ENCODE measurements at places on chromosomes 7 and 10.

GRCh38 chr7:20438694-20439376, 108.1 kb downstream of the ITGB8 start:
- no peak for DNase-seq

DNA sequence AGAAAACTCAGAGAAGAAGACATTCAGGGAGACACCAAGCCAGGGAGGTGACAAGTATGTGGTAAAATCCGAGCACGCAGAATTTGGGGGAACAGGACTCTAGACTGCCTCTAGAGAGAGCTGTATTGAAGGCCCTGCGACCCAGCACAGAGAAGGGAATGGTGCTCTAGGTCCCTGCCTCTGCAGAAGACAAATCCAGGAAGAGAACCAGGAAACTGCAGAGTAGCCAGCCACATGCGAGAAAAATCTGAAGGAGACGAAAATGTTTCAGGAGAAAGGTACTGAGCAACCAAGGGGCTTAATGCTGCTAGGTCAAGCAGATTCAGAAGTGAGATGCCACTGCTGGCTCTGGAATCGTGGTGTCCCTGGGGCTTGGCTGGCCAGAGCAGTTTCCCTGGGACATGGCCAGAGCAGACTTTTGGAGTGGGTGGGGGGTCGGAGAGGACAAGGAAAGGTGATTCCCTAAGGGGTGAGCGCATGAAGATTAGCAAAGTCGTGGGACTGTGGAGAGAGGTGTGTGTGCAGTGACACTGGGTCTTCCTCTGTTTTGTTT, 158.0 kb upstream of the KLF6 start:
- no peak for DNase-seq

DNA sequence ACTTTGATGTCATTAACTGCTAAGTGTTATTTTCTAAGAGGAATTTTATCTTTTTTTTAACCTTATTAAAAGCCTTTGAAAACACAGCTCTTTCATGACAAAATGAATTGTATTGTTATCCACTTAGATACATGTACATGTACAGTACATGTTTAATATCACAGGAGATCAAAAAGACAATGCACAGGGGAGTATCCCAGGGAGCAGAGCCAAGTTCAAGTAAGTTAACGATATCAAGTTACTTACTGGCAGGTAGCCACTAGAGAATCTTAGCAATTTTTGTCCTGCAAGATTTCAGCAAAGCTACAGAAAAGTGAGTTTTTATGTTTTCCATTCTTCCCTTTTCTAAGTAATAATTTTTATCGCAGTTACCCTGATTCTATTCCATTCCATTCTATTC, 33.9 kb upstream of the ARL4A start:
- no peak for DNase-seq

DNA sequence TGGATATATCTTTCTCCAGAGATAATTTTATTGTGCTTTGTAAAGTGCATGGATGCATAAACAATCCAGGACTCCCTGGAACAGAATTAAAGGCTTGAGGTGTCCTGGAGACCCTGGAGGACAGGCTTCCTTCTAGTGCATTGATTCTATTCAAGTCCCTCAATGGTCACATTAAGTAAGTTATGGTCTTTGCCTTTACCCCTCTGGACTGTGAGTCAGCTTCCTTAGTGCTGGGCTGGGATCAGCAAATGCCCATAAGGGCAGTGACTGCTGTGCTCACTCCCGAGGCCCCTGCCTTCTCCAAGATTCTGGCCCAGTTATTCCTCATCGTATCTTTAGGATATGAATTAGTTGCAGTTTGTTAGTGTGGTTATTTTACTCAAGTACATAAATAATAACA, 178.7 kb upstream of the PRSS58 start:
- DNase-seq: no peak

GRCh38 chr7:158270856-158271413, 316.7 kb downstream of the PTPRN2 start:
- no peak for DNase-seq

- no peak for DNase-seq
Measured at GRCh38 chr10:123142701-123143161, 5.2 kb upstream of the HMX2 start.

GRCh38 chr10:65312876-65313275, 1613.0 kb upstream of the LRRTM3 start:
- no peak for DNase-seq
